ENCODE measurements at places on chromosomes 12 and 14.

DNA sequence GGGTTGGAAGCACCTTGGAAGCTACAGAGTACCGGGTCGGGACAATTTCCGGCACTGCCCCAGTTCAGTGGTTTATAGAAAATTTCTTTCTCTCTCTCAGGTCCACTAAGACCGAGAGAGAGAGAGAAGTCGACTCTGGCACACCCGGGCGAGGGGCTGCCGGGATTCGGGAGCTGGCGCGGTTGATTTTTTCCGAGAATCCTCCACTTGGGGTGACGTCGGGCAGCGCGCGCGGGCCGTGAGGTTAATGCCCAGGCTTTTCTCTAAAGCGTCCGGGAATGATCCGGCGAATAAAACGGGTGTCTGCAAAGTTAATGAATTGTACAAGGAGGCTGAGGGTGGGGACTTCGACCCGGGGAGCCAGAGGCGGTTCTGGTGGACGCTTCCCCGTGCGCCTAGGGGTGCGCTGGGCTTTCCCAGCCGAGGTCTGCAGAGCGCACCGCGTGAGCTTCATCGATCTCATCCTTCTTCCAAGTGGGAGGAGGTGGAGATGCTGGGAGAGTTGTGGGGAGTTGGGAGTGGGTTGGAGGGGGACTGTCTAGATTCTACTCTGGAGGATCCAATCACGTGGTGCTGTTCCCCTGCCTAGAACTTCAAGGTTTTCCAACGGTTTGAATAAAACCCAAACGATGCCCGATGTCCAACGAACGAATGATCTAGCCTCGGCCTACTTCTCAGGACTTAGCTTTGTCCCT is 51.9 kb upstream of the TBX3 start:
- DNase-seq: no peak

- DNase-seq: no peak
Measured at GRCh38 chr12:32039917-32040575, 66.6 kb upstream of the BICD1 start.

DNA sequence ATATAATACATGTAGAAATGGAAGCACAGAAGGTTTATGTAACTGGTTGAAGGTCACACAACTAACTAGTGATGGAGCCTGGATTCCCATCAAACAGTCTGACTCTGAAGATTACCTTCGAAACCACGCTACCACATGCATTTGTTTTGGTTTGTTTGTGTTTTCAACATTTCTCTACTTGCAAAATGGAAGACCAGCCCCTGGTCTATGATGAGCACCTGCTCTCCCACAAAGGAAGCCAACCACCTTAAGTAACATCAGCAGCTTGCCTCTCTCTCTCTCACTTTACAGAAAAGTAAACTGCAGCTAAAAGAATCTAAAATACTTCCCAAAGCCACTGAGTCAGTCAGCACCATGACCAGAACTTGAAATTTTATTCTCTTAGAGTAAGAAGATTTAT is 186.9 kb upstream of the TMPO start:
- DNase-seq: no peak

DNA sequence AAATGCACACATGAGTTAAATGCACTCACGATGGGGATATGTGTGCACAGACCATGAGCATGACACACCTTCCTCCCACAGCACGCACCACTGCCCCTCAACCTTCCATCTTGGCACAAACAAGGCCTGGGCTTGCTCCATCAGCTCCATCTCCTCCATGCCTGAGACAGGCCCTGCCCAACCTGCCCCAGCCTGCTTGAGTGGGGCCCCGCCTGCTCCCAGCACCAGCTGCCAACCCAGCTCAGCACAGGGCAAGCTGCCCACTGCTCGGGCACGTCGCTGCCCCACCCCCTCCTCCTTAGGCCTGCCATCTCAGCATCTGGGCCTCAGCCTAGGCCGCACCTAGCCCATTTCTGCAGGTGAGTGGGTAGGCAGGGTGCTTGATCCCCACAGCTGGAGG is 27.6 kb upstream of the KRT78 start:
- no peak for DNase-seq

- DNase-seq: no peak
Measured at GRCh38 chr14:65396082-65396910, 16.2 kb upstream of the FUT8 start.

DNA sequence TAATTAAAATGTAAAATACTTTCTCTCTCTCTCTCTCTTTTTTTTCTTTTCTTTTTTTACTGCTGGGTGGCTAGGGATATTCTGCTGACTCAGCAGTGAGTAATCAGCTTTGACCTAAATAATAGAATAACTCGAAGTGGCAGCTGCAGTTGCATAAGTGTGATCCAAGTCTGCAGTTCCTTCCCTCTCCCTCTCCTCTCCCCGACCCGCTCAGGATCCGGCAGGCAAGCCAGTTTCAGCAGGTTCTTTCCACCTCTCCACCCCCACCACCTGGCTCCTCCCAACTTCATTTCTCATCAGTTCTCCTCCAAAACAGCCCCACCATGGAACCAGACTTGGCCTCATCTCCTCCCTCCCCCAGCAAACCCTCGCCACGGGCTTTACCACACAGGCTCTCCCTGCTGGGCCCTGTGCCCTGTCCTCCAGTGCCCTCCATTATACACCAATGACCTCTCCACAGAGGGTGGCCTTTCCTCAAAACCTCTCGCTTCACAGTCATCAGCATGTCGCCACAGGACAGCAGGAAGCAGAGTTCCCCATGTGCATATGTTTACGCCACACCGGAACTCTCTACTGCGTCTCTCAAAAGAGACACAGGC is 22.4 kb downstream of the SLC7A8 start:
- no peak for DNase-seq

DNA sequence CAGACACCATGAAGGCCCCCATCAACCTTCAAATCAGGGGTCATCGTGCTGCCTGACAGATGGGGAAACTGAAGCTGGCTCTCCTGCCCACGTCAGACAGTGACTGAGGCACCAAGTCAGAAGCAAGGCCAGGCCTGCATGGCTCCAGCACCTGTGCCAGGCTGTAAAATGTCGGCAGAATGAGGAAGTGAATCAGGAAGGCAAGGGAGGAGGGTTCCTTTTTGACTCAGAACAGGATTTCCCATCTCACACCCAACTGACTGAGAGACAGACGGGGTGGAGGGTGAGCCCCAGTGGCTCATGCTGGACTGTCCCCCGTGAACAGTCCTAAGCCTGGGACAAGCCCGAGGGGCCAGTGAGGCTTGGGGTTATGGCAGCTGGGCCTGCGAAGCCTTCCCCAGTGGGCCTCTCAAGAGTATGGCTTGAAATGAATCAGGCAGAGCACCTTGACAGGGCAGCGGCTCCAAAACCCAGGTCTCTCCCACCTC is 20.9 kb downstream of the SYNE3 start:
- DNase-seq: no peak
